Immature natural killer cell (primary cell): ENCODE measurements at places on chromosomes 12 and 14. TPM values are rescaled to one million over a fixed set of nuclear protein-coding genes. Genes with fewer than 3 reads are reported as not detected.
A peak's percentile ranks its signal among the peaks of the same experiment; 100 is the strongest.

GRCh38 chr12:39595928-39596327 lies 23.7 kb downstream of the ABCD2 start:
- H3K4me3 ChIP-seq: no peak overlapping the region
- H3K27me3 ChIP-seq: no peaks in the 10 kb centered on the region
- H3K27ac ChIP-seq: no peak overlapping the region

KRT6A gene
- not detected for polyA plus RNA-seq

DNA sequence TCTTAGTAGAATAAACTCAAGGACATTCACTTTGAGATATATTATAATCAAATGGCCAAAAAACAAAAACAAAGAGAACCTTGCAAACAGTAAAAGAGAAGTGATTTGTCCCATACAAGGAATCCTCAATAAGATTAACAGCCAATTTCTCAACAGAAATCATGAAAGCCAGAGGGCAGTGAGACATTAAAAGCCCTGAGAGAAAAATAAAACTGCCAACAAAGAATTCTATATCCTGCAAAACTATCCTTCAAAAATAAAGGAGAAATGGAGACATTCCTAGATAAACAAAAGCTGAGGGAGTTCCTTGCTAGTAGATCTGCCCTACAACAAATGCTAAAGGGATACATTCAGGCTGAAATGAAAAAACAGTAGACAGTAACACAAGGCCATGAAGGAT lies 78.1 kb downstream of the CMKLR1 start:
- peaks cover 2% of the 10 kb centered on the region for H3K27me3 ChIP-seq
- no peaks in the 10 kb centered on the region for H3K4me1 ChIP-seq
- no peak overlapping the region for H3K27ac ChIP-seq
- DNase-seq: no peak
- no peak overlapping the region for H3K4me3 ChIP-seq

TSFM gene
- polyA plus RNA-seq: 38.6 TPM

- no peak overlapping the region for H3K4me3 ChIP-seq
- no peaks in the 10 kb centered on the region for H3K4me1 ChIP-seq
- peaks cover 2% of the 10 kb centered on the region for H3K27me3 ChIP-seq
- no peaks in the 10 kb centered on the region for H3K36me3 ChIP-seq
Observed at GRCh38 chr12:68894276-68894855, 38.6 kb downstream of the CPM start.

KRT73 gene
- polyA plus RNA-seq: not detected

- H3K4me3 ChIP-seq: no peak overlapping the region
- peaks cover 2% of the 10 kb centered on the region for H3K27me3 ChIP-seq
- DNase-seq: peak; percentile 26
- H3K36me3 ChIP-seq: peaks cover 9% of the 10 kb centered on the region
Observed at GRCh38 chr12:94545935-94546771, 86.5 kb upstream of the CEP83 start.

- H3K27me3 ChIP-seq: peaks cover 1% of the 10 kb centered on the region
- peak overlapping the region; percentile 89 for H3K27ac ChIP-seq
- DNase-seq: no peak
Observed at GRCh38 chr12:9687228-9687627, 17.7 kb downstream of the CLEC2D start.

OR4N2 gene
- not detected for polyA plus RNA-seq

DNA sequence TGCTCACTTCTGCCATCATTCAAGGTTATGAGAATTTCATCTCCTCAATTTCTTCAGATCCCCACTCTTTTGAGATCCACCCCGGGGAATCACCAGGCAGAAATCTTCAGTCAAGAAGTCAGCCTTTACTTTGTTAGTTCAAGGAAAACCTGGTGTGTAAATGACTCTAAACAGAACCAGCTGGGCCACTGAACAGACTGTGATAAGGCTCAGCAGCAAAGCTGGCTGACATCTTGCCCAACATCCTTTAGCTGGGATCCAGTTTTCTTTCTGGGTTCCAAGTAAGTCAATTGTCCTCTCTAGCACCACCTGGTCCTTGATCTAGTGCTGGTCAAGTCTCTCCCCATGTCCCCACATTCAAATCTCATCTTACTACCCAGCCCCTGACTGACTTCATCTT lies 11.6 kb downstream of the CLMN start:
- no peak overlapping the region for H3K27ac ChIP-seq
- H3K36me3 ChIP-seq: no peaks in the 10 kb centered on the region
- H3K27me3 ChIP-seq: peaks cover under 1% of the 10 kb centered on the region
- H3K4me1 ChIP-seq: no peaks in the 10 kb centered on the region

- H3K4me1 ChIP-seq: no peaks in the 10 kb centered on the region
- DNase-seq: peak; percentile 10
- H3K4me3 ChIP-seq: no peak overlapping the region
- no peak overlapping the region for H3K27ac ChIP-seq
- H3K36me3 ChIP-seq: no peaks in the 10 kb centered on the region
Observed at GRCh38 chr12:69070319-69071090, 137.5 kb upstream of the CPM start.

- H3K4me3 ChIP-seq: no peak overlapping the region
- no peak overlapping the region for H3K27ac ChIP-seq
- H3K36me3 ChIP-seq: no peaks in the 10 kb centered on the region
- H3K4me1 ChIP-seq: no peaks in the 10 kb centered on the region
- DNase-seq: no peak
Observed at GRCh38 chr12:5830111-5830510, 114.9 kb downstream of the ANO2 start.

CRIP1 gene
- 940 TPM for polyA plus RNA-seq

DNA sequence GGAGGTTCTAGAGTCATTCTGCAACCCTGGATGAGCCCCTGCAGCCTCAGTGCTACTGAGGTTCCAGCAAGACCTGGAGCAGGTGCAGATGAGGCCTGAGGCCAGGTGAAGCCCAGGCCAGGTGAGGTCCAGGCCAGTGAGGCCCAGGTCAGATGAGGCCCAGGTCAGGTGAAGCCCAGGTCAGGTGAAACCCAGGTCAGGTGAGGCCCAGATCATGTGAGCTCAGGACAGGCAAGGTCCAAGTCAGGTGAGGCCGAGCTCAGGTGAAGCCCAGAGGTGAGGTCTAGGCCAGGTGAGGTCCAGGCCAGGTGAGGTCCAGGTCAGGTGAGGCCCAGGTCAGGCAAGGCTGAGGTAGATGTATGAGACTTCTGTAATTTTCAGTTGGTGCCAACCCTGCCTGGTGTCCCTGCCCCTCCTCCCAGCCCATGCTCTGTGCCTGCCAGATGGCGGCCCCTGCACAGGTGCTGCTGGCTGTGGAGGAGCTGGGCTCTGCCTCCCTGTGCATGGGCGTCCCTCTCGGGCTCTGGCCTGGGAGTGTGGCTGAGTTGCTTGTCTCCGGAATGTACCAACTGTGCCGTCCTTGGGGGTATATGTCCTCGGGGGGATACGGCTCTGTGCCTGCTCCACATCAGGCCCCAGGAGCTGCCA lies 388.5 kb downstream of the TMEM121 start:
- H3K27me3 ChIP-seq: peaks cover 5% of the 10 kb centered on the region
- no peak overlapping the region for H3K27ac ChIP-seq
- no peak for DNase-seq
- no peaks in the 10 kb centered on the region for H3K4me1 ChIP-seq

DNA sequence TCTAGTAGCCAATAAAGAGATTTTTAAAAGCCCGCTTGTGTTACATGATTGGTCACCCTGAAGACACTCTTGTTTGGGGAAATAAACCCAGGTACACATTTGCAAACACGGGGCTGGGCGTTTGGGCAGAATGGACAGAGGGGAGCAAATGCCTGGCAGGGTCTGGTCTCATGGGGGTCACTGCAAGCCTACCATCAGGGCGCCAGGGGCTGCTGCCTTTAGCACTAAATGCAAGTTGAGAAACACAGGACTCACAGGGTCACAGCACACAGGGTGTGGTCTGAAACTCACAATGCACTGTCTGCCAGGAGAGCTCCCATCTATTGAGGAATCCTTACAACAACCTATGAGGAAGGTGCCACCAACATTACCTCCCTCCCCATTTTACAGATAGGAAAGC lies 62.6 kb downstream of the CHGA start:
- DNase-seq: no peak
- peaks cover 10% of the 10 kb centered on the region for H3K4me1 ChIP-seq
- H3K27ac ChIP-seq: peak overlapping the region; percentile 28
- no peak overlapping the region for H3K4me3 ChIP-seq
- peaks cover 15% of the 10 kb centered on the region for H3K36me3 ChIP-seq
- H3K27me3 ChIP-seq: peaks cover 3% of the 10 kb centered on the region

DNA sequence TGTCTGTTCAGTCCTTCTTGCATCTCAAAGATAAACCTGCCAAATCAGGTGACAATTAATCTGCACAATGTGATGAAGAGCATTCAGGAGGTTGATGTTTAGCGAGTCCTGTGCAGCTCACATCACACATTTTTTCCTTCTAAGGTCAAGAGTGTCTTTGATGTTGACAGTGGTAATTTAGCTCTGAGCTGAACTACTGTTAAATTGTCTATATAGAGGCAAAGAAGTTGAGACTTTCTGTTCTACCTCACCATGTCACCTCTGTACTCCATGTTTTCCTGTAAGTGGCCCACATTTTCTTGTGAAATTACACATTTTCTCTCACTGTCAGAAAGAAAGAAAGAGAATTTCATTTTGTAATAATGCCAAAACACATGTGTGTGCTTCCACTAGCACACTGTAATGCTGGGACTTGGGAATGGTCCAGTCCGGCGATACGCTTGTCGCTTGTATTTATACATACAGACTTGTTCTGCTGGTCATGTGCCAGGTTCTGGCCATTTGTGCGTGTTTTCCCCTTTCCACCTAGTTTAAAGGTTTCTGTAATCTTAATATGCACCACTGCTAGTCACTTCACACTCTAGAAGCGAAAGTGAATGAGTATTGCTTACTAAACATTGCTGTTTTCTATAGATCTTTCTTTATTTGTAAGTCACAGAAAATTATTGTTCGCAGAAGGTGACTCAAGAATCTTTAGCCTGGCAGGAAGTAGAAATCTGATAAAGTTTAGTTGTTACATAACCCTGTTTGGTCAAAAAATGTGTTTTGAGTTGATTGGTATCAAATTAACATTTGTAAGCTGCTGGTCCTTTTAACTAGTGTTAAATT lies 328.9 kb downstream of the TMTC2 start:
- DNase-seq: no peak
- no peak overlapping the region for H3K27ac ChIP-seq
- H3K27me3 ChIP-seq: no peaks in the 10 kb centered on the region

GRCh38 chr14:50619569-50620141 lies 48.5 kb downstream of the SAV1 start:
- peaks cover 4% of the 10 kb centered on the region for H3K36me3 ChIP-seq
- DNase-seq: no peak
- H3K4me1 ChIP-seq: no peaks in the 10 kb centered on the region
- no peak overlapping the region for H3K4me3 ChIP-seq

EGLN3 gene
- 1.6 TPM for polyA plus RNA-seq

- H3K27me3 ChIP-seq: peaks cover 2% of the 10 kb centered on the region
- no peak for DNase-seq
Observed at GRCh38 chr12:113142886-113143332, 6.6 kb upstream of the CFAP73 start.

C12orf50 gene
- not detected for polyA plus RNA-seq

GRCh38 chr14:71713451-71713850 lies 218.8 kb upstream of the RGS6 start:
- no peak overlapping the region for H3K4me3 ChIP-seq
- H3K27ac ChIP-seq: no peak overlapping the region
- no peak for DNase-seq
- H3K4me1 ChIP-seq: peaks cover 9% of the 10 kb centered on the region
- H3K27me3 ChIP-seq: no peaks in the 10 kb centered on the region

LRCOL1 gene
- polyA plus RNA-seq: not detected

DNA sequence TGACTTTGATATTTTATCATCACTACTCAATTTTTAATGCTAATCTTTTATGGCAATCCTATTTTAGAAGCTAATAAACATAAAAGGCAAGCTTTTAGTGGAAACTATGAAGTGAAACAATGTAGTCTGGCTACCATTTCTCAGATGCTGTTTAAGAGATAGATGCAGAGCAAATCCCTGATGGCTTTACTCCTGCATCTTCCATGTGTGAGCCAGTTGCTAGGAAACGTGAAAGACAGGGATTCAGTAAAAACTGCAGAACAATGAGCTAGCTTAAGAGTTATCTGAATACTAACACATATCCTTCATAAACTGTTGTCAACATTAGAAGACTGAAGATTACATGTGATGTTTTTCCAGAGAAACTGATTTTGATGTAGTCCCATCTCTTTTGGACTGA lies 112.6 kb downstream of the SLC2A13 start:
- H3K27me3 ChIP-seq: no peaks in the 10 kb centered on the region
- no peak for DNase-seq
- H3K4me3 ChIP-seq: no peak overlapping the region
- peaks cover 5% of the 10 kb centered on the region for H3K4me1 ChIP-seq

GRCh38 chr12:75655315-75655806 lies 144.0 kb upstream of the KRR1 start:
- no peak overlapping the region for H3K4me3 ChIP-seq
- peak overlapping the region; percentile 7 for H3K27ac ChIP-seq
- peaks cover 18% of the 10 kb centered on the region for H3K4me1 ChIP-seq
- DNase-seq: no peak
- no peaks in the 10 kb centered on the region for H3K36me3 ChIP-seq

GRCh38 chr12:111823891-111824290 lies 18.1 kb upstream of the MAPKAPK5 start:
- H3K4me1 ChIP-seq: no peaks in the 10 kb centered on the region
- H3K4me3 ChIP-seq: no peak overlapping the region
- no peaks in the 10 kb centered on the region for H3K36me3 ChIP-seq
- no peak for DNase-seq
- no peaks in the 10 kb centered on the region for H3K27me3 ChIP-seq

ENDOU gene
- not detected for polyA plus RNA-seq

- peak overlapping the region; percentile 97 for H3K4me3 ChIP-seq
- peak overlapping the region; percentile 100 for H3K27ac ChIP-seq
- no peak for DNase-seq
Observed at GRCh38 chr12:64666054-64666914, 56.0 kb downstream of the RASSF3 start.

DNA sequence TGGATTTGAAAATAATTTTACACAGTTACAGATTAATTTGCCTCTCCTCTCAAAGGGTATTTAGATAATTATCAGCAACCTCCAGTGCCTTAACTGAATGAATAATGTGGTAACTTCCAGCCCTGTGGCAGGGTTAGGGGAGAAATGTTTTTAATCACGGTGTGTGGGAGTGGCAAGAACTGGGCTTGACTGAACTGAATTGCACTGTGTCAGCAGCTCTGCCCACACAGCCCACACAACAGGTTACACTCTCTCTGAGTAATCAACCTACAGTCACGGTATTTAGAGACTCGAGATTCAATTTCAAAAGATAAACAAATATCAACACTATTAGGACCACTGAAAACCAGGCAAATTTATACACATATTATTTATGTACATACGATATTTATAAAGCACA lies 198.5 kb downstream of the KCNC2 start:
- no peak overlapping the region for H3K4me3 ChIP-seq
- H3K36me3 ChIP-seq: no peaks in the 10 kb centered on the region
- H3K27ac ChIP-seq: no peak overlapping the region
- H3K27me3 ChIP-seq: no peaks in the 10 kb centered on the region

DNA sequence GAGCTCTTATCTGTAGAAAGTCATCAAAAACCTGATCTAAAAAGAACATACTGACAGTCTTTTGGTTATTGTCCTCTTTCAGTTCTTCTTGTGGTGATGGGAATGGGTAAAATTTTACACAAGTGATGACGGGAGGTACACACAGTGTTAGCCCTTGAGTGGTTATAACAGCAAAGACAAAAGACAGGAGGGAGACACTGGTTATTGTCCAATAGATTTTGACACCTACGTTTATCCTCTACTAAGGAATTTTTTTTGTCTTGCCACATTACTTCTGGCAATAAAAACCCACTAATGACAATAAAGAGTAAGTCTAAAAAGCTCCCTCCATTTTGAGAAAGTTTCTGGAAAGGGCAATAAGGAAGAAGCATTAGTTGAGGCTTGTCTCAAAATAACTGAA lies 47.7 kb upstream of the CMAS start:
- peaks cover 5% of the 10 kb centered on the region for H3K27me3 ChIP-seq
- peaks cover 9% of the 10 kb centered on the region for H3K4me1 ChIP-seq
- no peak for DNase-seq
- H3K36me3 ChIP-seq: no peaks in the 10 kb centered on the region
- no peak overlapping the region for H3K4me3 ChIP-seq
- H3K27ac ChIP-seq: no peak overlapping the region
